Putamen (tissue), 1 donor: ENCODE measurements at places on chromosomes 11 and 22.

DNA sequence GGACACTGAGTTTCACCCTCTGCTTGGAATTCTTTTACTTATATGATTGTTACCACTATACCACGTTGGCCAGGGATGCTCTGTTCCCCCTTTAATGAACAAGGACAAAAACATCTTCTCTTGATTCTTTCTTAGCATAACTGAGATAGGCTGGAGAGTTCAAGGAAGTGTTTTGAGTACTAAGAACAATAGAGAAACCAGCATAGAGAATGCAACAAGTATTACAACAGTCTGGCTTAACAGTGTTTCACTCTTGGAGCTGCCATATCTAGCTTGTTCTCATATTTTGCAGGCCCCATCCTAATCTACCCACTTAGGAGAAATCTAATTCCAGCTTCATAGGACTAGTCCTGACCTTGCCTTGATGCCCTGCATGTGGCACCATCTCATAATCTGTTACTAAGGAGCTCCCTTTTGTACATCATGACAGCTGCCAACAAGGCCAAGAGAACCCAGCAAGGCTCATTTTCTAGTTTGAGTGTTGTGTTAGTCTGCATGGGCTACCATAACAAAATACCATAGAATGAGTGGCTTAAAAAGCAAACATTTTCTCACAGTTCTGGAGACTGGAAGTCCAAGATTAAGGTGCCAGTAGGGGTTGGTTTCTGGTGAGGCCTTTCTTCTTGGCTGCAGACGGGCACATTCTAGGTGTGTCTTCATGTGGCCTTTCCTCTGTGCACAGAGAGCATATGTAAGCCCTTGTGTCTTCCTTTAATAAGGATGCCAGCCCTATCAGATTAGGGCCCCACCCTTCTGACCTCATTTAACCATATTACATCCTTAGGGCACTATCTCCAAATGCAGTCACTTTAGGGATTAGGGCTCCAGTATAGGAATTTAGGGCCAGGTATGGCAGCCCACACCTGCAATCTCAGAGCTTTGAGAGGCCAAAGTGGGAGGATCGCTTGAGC, 37.8 kb downstream of the PACS1 start:
- no peak for DNase-seq

GRCh38 chr11:8858808-8859207, 52.2 kb upstream of the AKIP1 start:
- no peak for DNase-seq

DNA sequence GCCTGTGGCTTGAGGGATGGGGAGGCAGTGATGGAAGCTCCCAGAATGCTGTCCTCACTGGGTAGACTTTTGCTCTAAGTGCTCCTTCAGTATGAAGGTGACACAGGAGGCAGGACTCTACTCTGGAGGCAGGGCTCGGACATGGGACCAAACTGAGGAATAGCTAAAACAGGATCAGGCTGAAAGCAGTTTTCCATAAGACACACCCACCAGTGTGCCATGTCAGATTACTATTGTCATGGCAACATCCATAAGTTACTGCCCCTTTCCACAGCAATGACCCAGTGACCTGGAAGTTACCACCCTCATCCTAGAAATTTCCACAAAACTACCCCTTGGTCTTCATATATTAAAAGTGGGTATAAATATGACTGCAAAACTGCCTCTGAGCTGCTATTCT, 43.6 kb upstream of the GALNT18 start:
- DNase-seq: no peak

- DNase-seq: no peak
Measured at GRCh38 chr11:13687271-13687670, 18.8 kb downstream of the FAR1 start.

DNA sequence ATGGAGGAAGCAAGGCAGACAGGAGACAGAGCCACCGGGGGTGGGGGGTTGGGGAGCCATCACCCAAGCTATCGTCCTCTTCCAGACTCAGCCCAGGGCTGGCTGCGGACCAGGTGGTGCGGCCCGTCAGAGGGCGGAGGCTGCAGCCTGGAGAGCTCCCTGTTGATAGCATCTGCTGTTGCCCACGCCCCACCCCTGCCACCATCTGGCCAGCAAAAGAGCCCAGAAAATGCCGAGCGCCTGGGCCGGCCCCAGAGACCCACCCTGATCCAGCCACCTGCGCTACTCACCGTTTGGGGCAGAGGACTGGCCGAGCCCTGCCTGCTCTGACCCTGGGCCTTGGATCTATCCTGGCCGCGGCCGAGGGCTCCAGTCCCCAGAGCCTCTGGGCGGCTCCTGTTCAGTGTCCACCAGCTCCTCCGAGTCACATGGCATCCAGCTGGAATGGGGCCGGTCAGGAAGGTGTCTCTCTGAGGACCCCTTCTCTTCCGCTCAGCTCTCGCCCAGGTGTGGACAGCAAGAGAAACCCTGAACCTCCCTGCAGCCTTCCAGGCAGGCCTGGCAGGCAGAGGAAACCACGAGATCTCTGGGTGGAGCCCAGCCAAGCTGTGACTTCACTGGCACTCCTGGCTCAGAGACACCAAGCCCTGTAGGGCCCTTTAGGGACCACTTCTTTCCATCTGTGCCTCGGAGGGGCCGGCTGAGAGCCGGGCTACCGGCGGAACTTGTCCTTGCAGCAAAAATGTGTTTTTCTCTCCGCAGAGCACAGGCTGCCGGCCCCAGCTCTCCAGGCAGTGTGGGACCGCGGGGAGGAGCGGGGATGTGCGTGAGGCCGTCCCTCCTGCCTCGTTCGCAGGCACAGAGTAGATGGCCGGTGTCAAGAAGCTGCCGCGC, at the start of gene MRGPRE:
Gene MRGPRE, minus strand, starts transcription at position 567 of the 894 bp plus-strand sequence. CDS start 3,618 bp downstream, outside the sequence.
- no peak for DNase-seq

- DNase-seq: no peak
Measured at GRCh38 chr11:68989936-68990606, 9.3 kb upstream of the MRGPRD start.

DNA sequence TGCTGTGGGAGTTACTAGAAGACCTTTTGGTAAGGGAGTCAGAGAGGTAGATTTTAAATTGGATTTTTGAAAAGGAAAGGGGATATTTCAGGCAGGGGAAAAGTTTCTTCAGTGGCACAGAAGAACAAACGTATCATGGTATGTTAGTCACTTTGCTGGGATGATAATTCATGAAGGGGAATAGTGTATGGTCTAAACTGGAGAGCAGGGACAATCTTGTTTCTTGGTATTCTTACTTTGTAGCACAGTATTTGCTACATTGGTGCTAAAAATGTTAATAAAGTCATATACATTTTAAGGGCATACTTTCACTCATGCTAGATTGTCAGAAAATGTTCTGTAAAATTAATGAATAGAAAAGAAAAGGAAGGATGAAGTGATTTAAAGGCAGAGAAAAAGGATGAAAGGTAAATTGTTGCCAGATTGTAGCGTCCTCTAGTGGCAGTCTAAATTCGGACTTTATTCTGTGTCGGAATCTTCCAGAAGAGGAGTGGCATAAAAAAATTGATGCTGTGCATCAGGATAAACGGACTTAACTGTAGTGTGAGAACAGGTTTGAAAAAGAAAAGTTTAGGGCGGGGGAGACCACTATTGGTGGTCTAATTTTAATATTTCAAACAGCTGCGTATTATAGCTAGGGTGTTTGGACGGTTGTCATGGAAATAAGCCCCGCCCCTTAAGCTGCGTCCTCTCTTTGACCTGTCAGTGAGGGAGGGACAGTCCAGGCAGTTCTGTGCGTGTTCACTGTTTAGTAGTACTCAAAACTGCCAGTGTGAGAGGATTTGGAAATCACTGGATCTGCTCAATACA, at the start of gene BCO2:
Gene BCO2, plus strand, starts transcription at position 724 of the 810 bp plus-strand sequence. CDS start 90 bp downstream, outside the sequence.
- DNase-seq: peak; percentile 84

DNA sequence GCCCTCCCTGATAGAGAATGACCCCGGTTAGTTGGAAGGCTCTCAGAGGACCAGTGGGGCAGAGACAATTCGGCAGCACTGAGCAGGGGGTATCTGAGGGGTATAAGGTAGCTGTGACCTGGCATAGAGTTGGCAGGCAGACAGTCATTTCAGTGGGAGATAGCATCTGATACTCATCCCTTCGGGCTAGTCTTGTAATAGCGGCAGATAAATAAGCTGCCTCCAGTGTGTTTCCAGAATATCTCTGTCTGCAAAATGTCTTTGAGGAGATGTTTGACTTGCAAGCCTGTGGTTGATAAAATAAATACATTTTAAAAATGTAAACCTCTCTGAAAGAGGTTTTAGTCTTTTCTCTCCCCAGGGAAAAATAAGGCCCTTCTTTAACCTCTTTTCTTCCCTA, 54.2 kb downstream of the TEAD1 start:
- no peak for DNase-seq

DNA sequence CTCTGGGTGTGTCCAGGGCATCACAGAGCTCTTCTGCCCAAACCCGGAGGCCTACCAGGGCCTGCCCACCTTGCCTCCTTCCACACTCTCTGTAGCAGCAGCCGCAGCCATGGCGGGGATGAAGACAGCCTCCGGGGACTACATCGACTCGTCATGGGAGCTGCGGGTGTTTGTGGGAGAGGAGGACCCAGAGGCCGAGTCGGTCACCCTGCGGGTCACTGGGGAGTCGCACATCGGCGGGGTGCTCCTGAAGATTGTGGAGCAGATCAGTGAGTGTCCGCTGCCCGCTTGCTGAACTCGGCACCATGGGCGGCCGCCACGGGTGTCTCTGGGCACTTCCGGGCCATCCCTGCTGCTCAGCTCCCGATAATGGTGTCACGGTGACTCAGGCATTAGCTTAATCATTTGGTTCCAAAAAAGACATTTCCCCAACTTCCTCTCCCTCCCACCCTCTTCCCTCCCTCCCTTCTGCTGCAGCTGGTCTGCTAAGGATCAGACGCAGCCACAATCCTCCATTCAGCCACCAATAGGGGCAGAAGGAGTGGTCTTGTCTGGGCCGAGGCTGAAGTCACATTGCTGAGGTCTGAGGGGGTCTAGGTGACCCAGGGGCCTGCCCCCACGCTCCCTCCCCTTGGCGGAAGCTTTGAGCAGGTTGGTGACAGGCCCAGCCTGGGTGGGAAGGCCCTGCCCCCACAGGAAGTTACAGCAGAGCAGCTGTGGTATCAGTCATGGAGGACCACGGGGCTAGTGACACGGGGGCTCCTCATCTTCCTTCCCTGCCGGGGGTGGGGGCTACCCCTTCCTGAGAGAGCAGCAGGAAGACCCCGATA, 950 bp downstream of the FERMT3 start:
- no peak for DNase-seq

DNA sequence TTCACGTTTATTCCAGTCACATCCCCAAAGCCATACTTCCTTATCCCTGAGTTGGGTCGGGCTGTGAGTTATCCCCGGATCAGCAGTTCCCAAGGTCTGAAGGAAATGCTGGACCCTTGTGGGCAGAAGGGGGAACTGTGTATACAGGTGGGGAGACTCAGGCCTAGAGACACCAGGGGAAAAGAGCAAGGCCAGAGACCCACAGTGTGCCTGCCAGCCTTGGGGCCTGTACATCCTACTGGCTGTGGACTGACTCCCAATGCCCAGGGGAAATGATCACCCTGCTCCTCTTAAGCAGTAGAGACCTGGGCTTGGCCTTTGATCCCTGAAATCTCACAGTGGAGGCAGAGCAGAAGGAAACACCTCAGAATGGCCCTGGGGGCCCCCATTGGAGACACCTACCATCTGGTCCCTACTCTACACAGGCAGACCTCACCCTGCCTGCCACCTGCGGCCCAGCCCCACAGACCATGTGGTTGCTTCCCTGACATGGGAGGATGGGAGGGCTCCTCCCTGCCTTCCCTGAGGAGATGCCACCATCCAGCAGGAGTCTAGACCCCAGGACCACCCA, 1.3 kb downstream of the SELENOM start:
- no peak for DNase-seq

DNA sequence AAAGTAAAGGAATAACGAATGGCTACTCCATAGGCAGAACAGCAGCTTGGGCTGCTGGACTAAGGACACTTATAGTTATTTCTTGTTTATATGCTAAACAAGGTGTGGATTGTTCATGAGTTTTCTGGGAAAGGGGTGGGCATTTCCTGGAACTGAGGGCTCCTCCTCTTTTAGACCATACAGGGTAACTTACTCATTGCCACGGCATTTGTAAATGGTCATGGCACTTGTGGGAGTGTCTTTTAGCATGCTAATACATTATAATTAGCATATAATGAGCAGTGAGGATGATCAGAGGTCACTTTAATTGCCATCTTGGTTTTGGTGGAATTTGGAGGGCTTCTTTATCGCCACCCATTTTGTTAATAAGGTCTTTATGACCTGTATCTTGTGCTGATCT, 7.0 kb downstream of the OR4X1 start:
- DNase-seq: no peak

- no peak for DNase-seq
Measured at GRCh38 chr11:113591117-113591516, 115.0 kb downstream of the TMPRSS5 start.

- DNase-seq: no peak
Measured at GRCh38 chr11:116357784-116358544, 414.8 kb downstream of the BUD13 start.

GRCh38 chr11:127844876-127845275, 742.5 kb downstream of the ETS1 start:
- DNase-seq: no peak

DNA sequence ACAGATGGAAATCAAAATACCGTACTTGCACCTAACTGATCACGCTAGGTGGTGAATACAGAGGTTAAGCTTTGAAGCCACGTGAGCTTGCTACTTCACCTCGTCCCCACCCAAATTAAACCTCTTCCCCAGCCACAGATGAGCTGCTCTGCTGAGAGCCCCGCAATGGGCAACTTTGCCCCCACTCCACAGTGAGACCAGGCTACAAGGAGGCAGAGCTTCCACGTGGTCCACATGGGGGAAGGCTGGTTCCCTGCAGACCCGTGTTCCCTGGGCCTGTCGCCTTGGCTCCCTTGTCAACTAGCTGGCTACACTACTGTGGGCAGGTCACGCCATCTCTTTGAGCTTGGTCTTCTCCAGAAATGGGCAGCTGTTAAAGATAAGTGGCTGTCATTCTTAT, 10.9 kb downstream of the CD5 start:
- DNase-seq: no peak

DNA sequence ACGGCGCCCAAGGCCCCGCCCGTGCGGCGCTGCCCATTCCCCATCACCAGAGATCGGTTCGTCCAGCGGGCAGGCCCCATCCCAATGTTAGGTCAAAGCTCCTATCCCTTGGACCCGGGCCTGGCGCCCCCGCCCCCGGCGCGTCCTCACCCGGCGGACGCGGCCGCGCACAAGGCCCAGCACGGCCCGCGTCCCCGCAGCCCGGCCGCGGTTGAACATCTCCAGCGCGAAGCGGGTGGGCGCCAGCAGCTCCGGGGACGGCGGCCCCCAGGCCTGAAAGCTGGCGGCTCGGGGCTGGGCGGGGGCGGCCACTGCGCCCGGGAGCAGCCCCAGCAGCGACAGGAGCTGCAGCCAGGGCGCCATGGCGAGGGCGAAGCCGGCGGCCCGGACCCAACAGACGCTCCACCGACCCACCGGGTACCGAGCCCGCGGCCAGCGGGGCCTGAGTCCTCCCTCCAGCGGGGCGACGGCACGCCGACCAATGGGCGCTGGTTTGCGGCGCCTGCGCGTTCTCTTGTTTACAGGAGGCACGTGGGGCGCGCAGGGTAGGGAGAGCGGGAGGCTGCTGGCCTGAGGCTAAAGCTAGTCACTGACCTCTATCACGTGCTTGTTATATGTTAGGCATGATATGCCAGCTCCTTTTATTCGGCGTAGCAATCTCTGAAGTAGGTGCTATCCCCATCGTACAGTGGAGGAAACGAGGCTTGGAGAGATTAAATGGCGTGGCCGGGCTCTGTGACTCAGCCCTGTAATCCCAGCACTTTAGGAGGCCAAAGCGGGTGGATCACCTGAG, at the start of gene CTSF:
Gene CTSF, minus strand, starts transcription at position 483 of the 793 bp plus-strand sequence. Its CDS starts 120 bp downstream, at position 363.
- peak; percentile 90 for DNase-seq

- DNase-seq: peak; percentile 84
Measured at GRCh38 chr11:32176223-32176934, 85.5 kb downstream of the RCN1 start.
